ENCODE measurements at places on chromosomes 5 and 9.

DNA sequence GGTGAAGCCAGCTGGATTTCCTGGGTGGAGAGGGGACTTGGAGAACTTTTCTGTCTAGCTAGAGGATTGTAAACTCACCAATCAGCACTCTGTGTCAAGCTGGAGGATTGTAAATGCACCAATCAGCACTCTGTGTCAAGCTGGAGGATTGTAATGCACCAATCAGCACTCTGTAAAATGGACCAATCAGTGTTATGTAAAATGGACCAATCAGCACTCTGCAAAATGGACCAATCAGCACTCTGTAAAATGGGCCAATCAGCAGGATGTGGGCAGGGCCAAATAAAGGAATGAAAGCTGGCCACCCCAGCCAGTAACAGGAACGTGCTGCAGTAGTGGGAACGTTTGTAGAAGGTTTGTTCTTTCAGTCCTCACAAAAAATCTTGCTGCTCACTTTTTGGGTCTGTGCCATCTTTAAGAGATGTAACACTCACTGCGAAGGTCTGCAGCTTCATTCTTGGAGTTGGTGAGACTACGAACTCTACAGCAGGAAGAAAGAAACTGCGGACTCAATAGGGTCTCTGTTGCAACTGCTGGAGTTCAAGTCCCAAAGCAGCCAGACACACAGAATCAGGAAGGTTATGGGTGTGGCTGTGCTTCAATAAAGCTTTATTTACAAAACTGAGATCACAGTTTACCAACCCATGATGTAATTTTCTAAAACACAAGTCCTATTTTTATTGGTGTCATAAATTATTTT is 145.7 kb upstream of the ERCC6L2 start:
- DNase-seq: no peak

GRCh38 chr9:3823842-3824475 is 298.2 kb upstream of the RFX3 start:
- no peak for DNase-seq

GRCh38 chr5:32325062-32325461 is 12.3 kb upstream of the MTMR12 start:
- no peak for DNase-seq

- no peak for DNase-seq
Observed at GRCh38 chr9:83598487-83598886, 24.5 kb upstream of the IDNK start.

- no peak for DNase-seq
Observed at GRCh38 chr9:4012441-4012840, 287.4 kb downstream of the GLIS3 start.
